Peyer's patch (tissue), 4 donors: ENCODE measurements at places on chromosomes 2 and 18.
A peak's percentile ranks its signal among the peaks of the same experiment; 100 is the strongest.

DNA sequence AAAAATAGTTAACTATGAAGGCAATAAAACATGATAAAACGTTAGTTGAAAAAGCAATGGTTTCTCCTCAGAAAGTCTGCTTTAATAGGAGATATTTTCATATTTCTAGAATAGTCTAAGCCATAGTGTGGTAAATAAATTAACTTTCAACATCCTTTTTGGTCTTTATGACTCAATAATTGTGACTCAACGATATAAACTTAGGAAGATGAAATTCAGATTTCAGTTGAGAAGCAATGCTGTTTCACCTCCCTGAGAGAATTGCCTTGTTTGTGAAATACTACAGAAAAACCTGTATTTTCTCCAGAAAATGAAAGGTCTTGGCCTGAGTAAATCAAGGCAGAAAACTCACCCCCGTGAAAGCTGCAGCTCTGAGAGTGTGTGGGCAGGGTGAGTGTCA, 166.9 kb downstream of the ETAA1 start:
- DNase-seq, result no peak

GRCh38 chr2:149744865-149745264, 157.3 kb upstream of the MMADHC start:
- no peak for DNase-seq

GRCh38 chr18:79560042-79560860, 119.4 kb upstream of the CTDP1 start:
- no peak for DNase-seq

- no peak for DNase-seq
Measured at GRCh38 chr2:15687720-15688119, 96.1 kb downstream of the DDX1 start.

DNA sequence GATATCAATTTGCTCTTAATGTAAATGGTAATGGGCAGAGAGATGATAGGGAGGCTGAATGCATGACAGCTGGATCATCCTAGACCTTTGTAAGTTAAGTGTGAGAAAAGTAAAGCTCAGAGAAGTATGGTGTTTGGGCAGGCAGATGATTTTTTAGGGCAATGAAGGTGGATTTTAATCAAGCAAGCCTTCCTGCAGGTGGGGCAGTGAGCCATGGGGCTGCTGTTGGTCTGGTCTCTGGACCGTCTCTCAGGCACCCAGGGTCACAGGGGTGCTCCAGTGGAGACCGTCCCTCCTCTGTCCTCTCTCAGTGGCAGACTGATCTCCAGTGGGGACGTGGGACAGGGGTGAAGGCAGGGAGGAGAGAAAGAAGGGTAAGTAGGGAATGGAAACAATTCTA, 69.8 kb upstream of the STK17B start:
- DNase-seq, result peak; percentile 67

GRCh38 chr18:12005538-12006487, 24.5 kb downstream of the IMPA2 start:
- DNase-seq, result no peak

DNA sequence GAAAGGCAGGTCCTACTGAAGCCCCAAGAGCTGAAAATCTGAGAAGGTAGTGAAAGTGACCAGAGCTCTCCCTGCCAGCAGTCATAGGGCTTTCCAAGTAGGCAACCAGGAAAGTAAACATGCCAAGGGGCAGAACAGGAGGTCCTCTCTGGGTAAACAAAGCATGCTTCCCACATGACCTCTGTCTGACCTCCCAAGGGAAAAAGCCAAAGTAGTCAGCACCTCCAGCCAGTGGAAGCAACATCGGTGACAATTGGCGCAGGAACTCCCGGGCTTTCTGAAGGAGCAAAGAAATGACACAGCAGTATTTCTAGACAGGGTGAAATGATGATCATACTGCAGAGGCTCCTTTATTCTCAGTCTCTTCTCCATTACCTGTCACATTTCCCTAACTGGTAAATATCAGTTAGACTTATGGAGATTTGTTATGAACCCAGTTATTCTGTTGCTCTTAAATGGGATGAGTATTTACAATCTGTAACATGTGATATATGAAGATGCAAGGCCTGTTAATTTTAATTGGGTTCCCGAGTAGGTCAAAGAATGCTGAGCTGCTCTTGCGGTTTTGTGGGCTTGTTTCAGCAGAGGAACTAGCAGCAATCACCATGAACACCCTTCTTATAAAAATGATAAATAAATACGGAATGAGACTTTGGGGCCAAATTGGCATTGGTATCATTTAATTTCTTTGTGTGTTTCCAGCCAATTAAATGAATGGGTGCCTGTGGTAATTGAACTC, 321.0 kb downstream of the RND3 start:
- DNase-seq, result no peak

GRCh38 chr2:216603010-216603883, 30.0 kb upstream of the IGFBP2 start:
- no peak for DNase-seq

DNA sequence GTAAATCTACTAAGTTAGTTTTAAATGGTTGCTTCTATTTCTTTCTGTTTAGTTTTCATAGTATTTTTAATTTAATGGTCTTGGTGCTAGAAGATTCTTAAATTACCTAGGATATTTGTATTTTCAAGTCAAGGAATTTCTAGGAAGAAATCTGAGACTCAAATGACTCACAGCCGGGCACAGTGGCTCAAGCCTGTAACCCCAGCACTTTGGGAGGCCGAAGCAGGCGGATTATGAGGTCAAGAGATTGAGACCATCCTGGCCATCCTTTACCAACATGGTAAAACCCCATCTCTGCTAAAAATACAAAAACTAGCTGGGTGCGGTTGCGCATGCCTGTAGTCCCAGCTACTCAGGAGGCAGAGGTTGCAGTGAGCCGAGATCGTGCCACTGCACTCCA, 95.5 kb downstream of the C2orf74 start:
- no peak for DNase-seq

DNA sequence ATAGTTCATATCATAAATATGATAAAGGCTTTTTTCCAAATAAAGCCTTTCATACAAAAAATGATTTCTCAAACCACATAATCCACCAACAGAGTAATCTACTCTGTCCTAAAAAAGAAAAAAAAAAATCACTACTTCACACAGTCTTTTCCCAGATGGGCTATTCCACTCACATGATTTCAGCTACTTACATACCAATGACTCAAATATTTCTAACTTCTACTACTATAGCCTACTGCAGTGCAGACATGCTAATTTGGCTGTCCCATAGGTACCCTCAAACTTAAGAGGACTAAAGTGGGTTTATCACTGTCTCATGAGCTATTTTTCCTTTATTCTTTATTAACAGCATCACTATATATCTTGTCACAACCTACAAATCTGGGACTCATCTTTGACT, 57.4 kb downstream of the SLC66A3 start:
- no peak for DNase-seq

DNA sequence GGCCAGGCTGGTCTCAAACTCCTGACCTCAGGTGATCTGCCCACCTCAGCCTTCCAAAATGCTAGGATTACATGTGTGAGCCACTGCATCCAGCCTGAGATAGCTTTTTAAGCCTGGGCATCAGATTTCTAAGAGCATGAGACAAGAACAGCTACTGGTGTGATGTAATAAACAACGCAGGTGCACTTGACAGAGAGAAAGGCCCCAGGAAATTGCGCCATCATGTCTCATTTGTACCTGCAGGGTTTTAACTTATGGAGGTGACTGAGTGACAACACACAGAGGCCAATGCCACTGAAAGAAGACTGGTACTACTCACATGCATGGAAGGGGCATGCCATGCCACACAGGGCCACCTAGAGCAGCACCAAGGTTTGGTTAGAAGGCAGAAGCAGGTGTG, 209.4 kb downstream of the SP3 start:
- no peak for DNase-seq

GRCh38 chr2:129059476-129059875, 740.8 kb upstream of the HS6ST1 start:
- DNase-seq, result no peak

DNA sequence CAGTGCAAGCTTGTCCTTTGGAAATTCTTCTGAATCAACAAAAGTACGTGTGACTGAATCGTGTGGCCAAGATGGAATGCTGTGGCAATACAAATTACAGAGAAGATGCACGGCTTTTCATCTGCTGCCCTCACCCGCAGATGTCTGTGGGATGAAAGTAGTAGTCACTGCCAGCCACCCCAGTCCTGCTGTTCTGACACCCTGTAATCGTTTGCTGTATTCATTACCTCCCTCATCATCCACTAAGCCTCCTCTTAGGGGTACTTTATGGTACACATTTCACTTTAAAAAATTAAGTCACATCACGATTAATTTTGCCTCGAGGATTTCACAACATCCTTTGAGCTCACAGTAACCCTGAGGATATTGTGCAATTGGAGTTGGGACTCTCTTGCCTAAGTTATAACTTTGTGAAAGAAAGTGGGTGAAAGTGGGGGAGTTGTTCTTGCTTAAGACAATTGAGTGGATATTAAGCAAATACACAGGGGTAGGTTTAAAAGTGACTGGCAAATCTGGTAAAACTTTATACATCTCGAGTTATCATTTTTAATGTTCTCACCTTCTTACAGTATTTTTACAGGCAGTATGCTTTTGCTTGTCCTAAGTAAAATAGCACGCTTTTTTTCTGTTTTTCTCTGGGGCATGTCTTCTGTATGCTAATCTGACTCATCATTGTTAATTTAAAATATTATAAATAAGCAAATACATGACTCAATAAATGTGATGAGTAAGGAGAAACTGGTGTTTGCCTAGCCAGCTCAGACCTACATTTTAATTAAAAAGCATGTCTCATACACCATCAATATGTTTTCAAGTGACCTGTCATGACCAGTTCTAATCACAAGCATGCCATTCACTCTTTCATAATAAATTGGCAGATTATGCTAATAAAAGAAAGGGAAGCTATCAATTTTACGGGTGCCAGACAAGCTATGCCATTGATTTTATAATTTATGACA, 680.9 kb downstream of the IRS1 start:
- no peak for DNase-seq

DNA sequence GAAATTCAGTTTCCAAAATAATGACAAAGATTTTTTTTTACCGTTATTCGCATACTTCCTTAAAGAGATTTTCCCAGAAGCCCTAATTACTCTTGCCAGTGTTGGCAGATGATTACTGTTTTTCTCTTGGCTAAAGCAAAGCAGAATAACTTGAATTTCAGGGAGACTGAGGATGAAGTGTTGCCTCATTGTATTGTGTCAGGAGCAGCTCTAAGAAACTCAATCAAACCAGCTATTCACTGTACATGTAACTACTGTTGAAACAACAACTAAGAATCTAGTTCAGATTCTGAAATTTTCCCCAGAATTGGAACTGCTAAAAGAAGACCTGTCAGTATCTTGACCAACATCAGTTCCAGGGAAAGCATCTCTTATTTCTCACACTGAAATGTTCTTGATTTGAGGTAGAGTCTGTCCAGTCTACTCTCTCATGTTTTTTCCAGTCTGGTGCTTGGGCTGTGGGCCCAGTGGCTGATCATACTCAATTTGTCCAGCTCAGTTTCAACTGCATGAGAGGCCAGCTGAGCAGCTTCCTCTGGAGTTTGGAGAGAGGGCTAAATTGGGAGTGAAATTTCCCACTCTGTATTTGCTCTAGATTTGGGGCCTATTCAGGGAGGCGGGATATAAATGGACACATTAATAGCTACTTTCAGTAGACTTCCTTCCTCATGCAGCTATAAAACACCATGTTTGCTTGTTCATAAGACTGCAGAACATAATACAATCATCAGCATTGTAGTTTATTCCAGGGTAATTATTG, 78.5 kb downstream of the PPP1R1C start:
- DNase-seq, result no peak

GRCh38 chr2:205814039-205814364, 131.7 kb downstream of the NRP2 start:
- DNase-seq, result no peak
